ENCODE measurements at places on chromosomes 5 and 9. TPM values are rescaled to one million over a fixed set of nuclear protein-coding genes. Genes with fewer than 3 reads are reported as not detected.

The NMUR2 gene
- not detected for total RNA-seq

The MAMDC4 gene
- 6.1 TPM for total RNA-seq

The ITGA2 gene
- 0.05 TPM for total RNA-seq

The PCA3 gene
- total RNA-seq: not detected

The KCNV2 gene
- total RNA-seq: not detected

The SLC25A48 gene
- not detected for total RNA-seq

The BNC2 gene
- not detected for total RNA-seq

The CREB3 gene
- total RNA-seq: 16.9 TPM

The TRMO gene
- 25.3 TPM for total RNA-seq

The EFCAB9 gene
- total RNA-seq: not detected

The ATP10B gene
- total RNA-seq: not detected

The FGF10 gene
- total RNA-seq: not detected

The ENTPD2 gene
- not detected for total RNA-seq

The DMRTA1 gene
- not detected for total RNA-seq

The ADAMTSL2 gene
- total RNA-seq: not detected

The PIP5K1B gene
- 17.1 TPM for total RNA-seq

The FOXD4L4 gene
- 0.29 TPM for total RNA-seq

The BAAT gene
- not detected for total RNA-seq

The DYNC2I2 gene
- 60.2 TPM for total RNA-seq

The PTGR1 gene
- total RNA-seq: 0.35 TPM

The ACTBL2 gene
- total RNA-seq: not detected

The PFN3 gene
- not detected for total RNA-seq

The SPOCK1 gene
- not detected for total RNA-seq

The DND1 gene
- 2.6 TPM for total RNA-seq

The SLC34A3 gene
- total RNA-seq: not detected

The TSSK1B gene
- not detected for total RNA-seq

The NDUFB6 gene
- 34.4 TPM for total RNA-seq

The NUTM2G gene
- not detected for total RNA-seq

The ARL14EPL gene
- total RNA-seq: not detected

The LCNL1 gene
- not detected for total RNA-seq

The DRD1 gene
- not detected for total RNA-seq

The PTTG1 gene
- total RNA-seq: 15.3 TPM

The GAS1 gene
- not detected for total RNA-seq

The TBC1D2 gene
- total RNA-seq: 2.7 TPM

The STKLD1 gene
- 0.37 TPM for total RNA-seq

The PAPPA gene
- total RNA-seq: not detected

The ZFP2 gene
- total RNA-seq: 0.44 TPM

The WNT8A gene
- total RNA-seq: not detected

The TRIM52 gene
- total RNA-seq: 30.9 TPM

The SLC27A4 gene
- total RNA-seq: 14.4 TPM

The PHAX gene
- 33.3 TPM for total RNA-seq

The ZNF300 gene
- 9.4 TPM for total RNA-seq

The TMEM232 gene
- 3.0 TPM for total RNA-seq

The BARHL1 gene
- total RNA-seq: not detected

The PLPPR1 gene
- not detected for total RNA-seq

The DBH gene
- not detected for total RNA-seq

The CEL gene
- total RNA-seq: 0.64 TPM

The KIF12 gene
- total RNA-seq: not detected

The SPATA6L gene
- not detected for total RNA-seq

The FOXD4L6 gene
- total RNA-seq: not detected

The RPL7A gene
- 4,134 TPM for total RNA-seq

The PDLIM7 gene
- total RNA-seq: 17.0 TPM

The PLPP7 gene
- 0.39 TPM for total RNA-seq

The C9orf78 gene
- 34.1 TPM for total RNA-seq

The FASTKD3 gene
- total RNA-seq: 12.1 TPM

The NIPAL4 gene
- total RNA-seq: 2.7 TPM

The KIAA0825 gene
- total RNA-seq: 1.4 TPM

The BTNL8 gene
- total RNA-seq: not detected

The IL4 gene
- total RNA-seq: not detected

All from activated B cell treated with CpG ODN at 0.5 μM for 24 hours (primary cell).